ENCODE measurements at places on chromosomes 12 and 14. TPM values are rescaled to one million over a fixed set of nuclear protein-coding genes. Genes with fewer than 3 reads are reported as not detected.

Gene GSG1
- not detected for polyA plus RNA-seq

Gene FZD10
- not detected for polyA plus RNA-seq

Gene CLEC7A
- polyA plus RNA-seq: 0.40 TPM

Gene NIN
- 18.8 TPM for polyA plus RNA-seq

Gene CFAP54
- polyA plus RNA-seq: 0.07 TPM

Gene KCNA5
- polyA plus RNA-seq: not detected

Gene ARHGAP9
- 177 TPM for polyA plus RNA-seq

Gene KRT82
- polyA plus RNA-seq: not detected

Gene LALBA
- not detected for polyA plus RNA-seq

Gene MUCL1
- polyA plus RNA-seq: not detected

Gene SENP1
- 10.7 TPM for polyA plus RNA-seq

Gene CCDC196
- polyA plus RNA-seq: not detected

Gene RBP5
- not detected for polyA plus RNA-seq

Gene SLC7A7
- 0.57 TPM for polyA plus RNA-seq

Gene PTPRB
- polyA plus RNA-seq: not detected

Gene CLEC2A
- polyA plus RNA-seq: not detected

Gene SLC7A8
- 1.0 TPM for polyA plus RNA-seq

Gene SLC39A5
- polyA plus RNA-seq: not detected

Gene PYGL
- polyA plus RNA-seq: not detected

Gene PRIMA1
- polyA plus RNA-seq: not detected

Measured in CD4-positive, CD25-positive, alpha-beta regulatory T cell (primary cell).